ENCODE measurements at places on chromosomes 13 and 19.

DNA sequence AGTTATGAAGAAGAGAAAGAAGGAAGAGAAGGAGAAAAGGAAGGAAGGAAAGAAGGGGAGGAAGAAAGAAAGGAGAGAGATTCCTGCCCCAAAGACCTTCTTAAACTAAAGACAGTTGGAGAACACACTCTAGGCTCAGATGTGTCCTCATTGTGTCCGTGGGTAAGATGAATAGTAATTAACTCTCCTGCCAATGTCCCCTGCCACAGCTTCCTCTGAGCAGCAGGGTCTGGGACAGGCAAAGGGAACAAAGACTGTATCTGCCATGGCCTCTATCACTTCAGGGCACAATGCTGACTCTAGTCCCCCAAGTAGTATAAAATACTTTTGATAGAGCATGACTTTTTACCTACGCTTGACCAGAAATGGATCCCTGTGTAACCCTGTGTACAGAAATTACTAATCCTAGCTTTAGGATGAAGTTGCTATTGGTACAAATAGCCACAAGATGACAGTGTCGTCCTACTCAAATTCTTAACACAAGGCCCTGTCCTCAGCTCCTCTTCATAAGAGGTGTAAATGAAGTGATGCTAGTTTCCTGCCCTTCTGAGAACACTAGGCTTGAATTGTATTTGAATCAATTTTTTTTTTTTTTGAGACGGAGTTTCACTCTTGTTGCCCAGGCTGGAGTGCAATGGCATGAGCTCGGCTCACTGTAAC lies 186.2 kb upstream of the GPR12 start:
- DNase-seq = no peak

GRCh38 chr13:113741191-113741668 lies 17.8 kb upstream of the TMEM255B start:
- no peak for DNase-seq

DNA sequence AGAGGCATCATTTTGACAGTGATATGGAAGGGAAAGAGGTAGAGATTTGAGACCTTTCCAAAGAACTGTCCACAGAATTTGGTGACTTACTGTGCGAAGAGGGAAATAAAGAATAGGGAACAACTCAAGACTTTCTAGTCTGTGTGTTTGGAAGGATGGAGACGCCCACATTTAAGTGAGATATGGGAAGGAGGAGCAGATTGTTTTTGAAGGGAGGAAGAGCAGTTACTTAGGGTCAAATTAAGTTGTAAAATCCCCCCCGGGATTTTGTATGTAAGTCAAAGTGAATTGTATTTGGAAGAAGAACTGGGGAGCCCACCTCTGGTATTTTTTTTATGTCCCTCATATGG lies 1.2 kb downstream of the USPL1 start:
- DNase-seq = no peak

GRCh38 chr19:35704218-35704617 lies at the start of gene ZBTB32:
ZBTB32 (plus strand) TSS chr19:35704558; CDS start chr19:35714627, 10,069 bp downstream.
- no peak for DNase-seq

DNA sequence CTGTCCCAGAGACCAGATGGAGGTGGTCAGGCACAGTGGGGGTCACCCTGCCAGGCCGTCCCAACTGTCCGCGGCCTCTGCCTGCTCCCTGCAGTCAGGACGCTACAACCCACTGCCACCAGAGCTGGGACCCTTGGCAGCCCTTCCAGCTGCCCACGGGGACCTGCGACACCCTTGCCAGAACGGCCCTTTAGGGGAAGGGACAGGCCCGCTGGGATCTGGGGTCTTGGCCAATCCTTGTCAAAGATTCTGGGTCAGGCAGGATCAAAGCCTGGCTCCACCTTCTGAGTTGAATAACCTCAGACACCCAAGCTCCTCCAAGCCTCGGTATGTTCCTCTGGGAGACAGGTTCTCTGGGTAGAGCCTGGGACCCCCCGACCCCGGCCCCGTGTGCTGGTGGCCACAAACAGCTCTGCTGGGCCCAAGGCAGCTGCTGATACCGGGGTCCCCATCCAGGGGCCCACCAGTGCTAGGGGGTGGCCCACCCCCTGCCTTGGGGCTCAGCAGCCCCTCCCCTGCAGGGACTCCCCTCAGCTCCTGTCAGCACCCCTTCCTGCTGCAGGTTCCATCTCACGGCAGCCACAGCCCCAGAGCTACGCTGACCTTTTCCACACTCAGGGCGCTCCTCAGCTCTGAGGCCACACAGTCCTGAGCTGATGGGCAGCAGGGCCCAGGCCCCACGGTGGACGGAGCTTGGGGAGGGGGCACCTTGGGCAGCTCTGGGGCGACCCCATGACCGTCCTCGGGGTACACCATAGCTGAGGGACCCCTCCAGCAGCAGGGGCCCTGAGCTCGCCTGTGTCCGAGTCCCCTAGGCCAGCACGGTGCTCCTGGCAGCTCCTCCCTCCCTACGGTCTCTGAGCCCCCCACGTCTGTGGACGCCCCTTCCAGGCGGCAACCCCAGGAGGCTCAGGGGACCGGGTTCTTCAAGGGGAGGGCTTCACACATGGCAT lies 18.4 kb downstream of the SBNO2 start:
- DNase-seq = no peak

- no peak for DNase-seq
Observed at GRCh38 chr13:46523972-46524752, 28.8 kb upstream of the LRCH1 start.

GRCh38 chr13:97359181-97360057 lies 74.5 kb upstream of the RAP2A start:
- DNase-seq = peak; percentile 0

GRCh38 chr13:111399776-111400538 lies 79.5 kb downstream of the TEX29 start:
- DNase-seq = no peak

GRCh38 chr19:48702701-48703100 lies 6.9 kb downstream of the FUT2 start:
- no peak for DNase-seq

DNA sequence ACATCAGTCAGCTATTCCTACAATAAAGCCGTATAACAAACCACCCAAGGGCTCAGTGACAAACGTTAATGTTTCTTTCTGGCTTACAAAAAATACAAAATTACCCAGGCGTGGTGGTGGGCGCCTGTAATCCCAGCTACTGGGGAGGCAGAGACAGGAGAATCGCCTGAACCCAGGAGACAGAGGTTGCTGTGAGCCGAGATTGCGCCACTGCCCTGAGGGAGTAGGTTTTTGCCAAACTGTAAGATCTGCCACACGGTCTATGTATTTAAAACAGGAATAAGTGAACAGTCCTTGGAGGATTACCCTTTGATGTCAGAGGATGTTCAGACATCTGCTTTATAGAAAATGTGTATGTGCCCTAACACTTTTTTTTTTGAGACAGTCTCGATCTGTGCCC lies 105.8 kb downstream of the DPF1 start:
- DNase-seq = no peak

GRCh38 chr19:47757617-47758442 lies 12.5 kb downstream of the NOP53 start:
- DNase-seq = no peak

GRCh38 chr13:29523199-29523961 lies 72.1 kb downstream of the SLC7A1 start:
- DNase-seq = no peak

DNA sequence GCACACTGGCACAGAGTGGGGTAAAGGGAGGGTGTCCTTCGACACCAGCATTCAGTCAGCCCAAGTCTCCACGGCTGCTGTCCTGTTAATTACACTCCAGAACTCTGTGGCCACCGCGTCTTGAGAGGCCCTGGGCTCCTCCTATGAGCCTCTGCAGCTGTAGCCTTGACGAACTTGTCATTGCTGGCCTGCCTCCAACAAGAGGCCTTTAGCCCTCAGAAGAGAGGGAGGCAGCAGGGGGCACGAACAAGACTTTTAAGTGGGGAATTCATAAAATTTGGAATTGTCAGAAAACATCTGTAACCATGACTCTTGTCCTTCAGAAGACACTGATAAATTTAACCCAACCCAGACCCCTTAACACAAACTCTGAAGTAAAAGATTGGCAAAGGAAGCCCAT lies 241.9 kb downstream of the UQCRFS1 start:
- DNase-seq = no peak

GRCh38 chr19:35851213-35852028 lies 883 bp downstream of the NPHS1 start:
- no peak for DNase-seq

- DNase-seq = no peak
Observed at GRCh38 chr13:49786401-49787008, 6.0 kb downstream of the KPNA3 start.

DNA sequence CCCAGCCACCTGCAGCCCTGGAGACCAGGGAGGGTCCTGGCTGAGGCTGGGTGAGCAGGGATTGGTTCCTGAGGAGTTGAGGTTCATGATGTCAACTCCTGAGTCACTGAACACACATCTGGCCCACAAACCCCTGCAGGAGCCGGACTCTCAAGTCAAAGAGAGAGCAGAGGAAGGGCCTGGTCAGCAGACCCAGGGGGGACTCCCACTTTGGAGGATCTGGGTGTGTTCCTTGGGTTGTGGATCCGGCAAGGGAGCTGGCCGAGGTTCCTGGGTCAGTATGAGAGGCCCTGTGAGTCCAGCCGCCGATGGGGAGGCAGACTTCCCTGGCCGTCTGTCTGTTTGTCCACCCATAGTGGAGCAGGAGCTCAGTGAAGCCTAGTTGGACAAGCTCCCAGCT lies 4.0 kb downstream of the SLC7A10 start:
- no peak for DNase-seq

Data from stimulated activated CD4-positive, alpha-beta T cell treated with anti-CD3 and anti-CD28 coated beads, Interleukin-15, amount 100 ng/mL, for 1 hour (primary cell).